ENCODE measurements at places on chromosomes 3 and 15. TPM values are rescaled to one million over a fixed set of nuclear protein-coding genes. Genes with fewer than 3 reads are reported as not detected.

BFSP2 gene
- total RNA-seq = not detected

- no peak for DNase-seq
Observed at GRCh38 chr3:65779390-65779789, 259.3 kb downstream of the MAGI1 start.

GRCh38 chr3:4426782-4427344 lies 40.2 kb downstream of the SUMF1 start:
- DNase-seq = no peak

DNA sequence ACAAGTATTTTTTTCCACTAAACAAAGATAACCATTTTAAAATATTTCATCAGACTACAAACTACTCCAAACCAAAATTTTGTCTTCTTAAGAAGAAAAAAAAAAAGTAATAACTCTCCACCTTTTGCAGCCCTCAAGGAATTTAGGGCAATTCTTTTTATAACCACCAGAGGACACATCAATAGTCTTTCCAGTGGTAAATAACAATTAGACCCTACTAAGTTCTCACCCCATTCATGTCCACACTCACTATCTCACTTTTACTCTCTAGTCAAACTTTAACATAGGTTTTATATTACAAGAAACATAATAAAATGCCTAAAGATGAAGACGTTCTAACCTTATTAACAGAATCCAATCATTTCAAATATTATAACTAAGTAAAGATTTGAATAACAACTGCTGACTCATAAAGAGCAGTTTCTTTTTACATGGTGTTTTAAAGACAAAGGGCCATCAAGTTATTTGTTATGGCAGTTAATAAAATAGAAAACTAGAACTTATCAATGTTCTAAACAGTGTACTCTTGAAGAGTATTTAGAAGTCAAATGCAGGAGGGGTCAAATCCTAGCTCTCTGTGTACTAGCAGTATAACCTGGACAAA lies 33.0 kb downstream of the CCDC39 start:
- no peak for DNase-seq

DNA sequence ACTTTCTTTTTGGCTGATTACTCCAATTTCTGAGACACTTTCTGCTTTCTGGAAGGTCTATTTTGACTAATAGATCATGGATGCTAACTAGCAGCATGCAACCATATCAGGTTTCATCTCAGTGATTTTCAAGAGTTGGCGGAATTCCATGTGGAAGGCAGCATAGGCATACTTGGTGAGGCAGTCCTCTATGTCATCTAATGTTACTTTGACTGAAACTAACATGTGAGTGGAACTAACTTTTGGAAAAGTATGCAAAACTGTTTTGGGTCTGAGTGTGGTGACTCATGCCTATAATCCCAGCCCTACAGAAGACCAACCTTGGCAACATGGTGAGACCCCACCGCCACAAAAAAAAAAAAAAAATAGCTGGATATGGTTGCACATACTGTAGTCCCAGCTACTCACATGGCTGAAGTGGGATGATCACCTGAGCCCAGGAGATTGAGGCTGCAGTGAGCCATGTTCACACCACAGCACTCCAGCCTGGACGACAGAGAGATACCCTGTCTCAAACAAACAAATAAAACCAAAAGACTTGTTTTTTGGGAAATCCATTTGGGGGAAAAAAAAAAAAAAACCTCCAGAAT lies 1033.7 kb downstream of the ROBO1 start:
- DNase-seq = no peak
